ENCODE measurements at places on chromosomes 2 and 18. TPM values are rescaled to one million over a fixed set of nuclear protein-coding genes. Genes with fewer than 3 reads are reported as not detected.

Gene FOXD4L1
- total RNA-seq: not detected

Gene TUBA3E
- not detected for total RNA-seq

Gene SULT1C4
- total RNA-seq: not detected

Gene BOLL
- total RNA-seq: not detected

Gene SERPINB4
- total RNA-seq: 5.0 TPM

Gene EMILIN1
- total RNA-seq: 5.8 TPM

Gene PLGLB1
- not detected for total RNA-seq

Gene LRRTM1
- total RNA-seq: not detected

Gene SPATA3
- not detected for total RNA-seq

Gene ASAP2
- total RNA-seq: 21.3 TPM

Gene SULT1C2
- not detected for total RNA-seq

Gene IL1RL2
- 0.63 TPM for total RNA-seq

Gene IL36G
- total RNA-seq: 15.7 TPM

Gene KYNU
- total RNA-seq: 24.9 TPM

Gene ONECUT2
- under 0.01 TPM for total RNA-seq

Gene PID1
- 2.4 TPM for total RNA-seq

Gene OTOS
- total RNA-seq: not detected

Gene MGAT4A
- 1.1 TPM for total RNA-seq

Gene SP140
- total RNA-seq: not detected

Gene MC4R
- not detected for total RNA-seq

Gene TCF4
- 19.5 TPM for total RNA-seq

Gene GPC1
- 210 TPM for total RNA-seq

Gene DSC2
- total RNA-seq: 116 TPM

Gene GAREM2
- 0.05 TPM for total RNA-seq

Gene ASTL
- total RNA-seq: not detected

Gene TUBB6
- total RNA-seq: 493 TPM

Gene SPDYA
- 0.28 TPM for total RNA-seq

Gene CRYGD
- total RNA-seq: not detected

Gene CARF
- 2.0 TPM for total RNA-seq

Gene FOXI3
- not detected for total RNA-seq

Gene SNED1
- total RNA-seq: 0.05 TPM

Gene QPCT
- 2.9 TPM for total RNA-seq

Gene TPO
- total RNA-seq: not detected

Gene ABCA12
- total RNA-seq: 16.0 TPM

Gene CDK5R2
- not detected for total RNA-seq

Gene SLC14A1
- total RNA-seq: not detected

Gene CCDC102B
- total RNA-seq: 0.92 TPM

Gene SERPINB7
- total RNA-seq: 59.1 TPM

Gene OXER1
- not detected for total RNA-seq

Gene RAB17
- 0.85 TPM for total RNA-seq

Gene PRKAG3
- not detected for total RNA-seq

Gene C2orf15
- 1.6 TPM for total RNA-seq

Gene RGPD3
- total RNA-seq: 0.09 TPM

Measured in airway epithelial cell (primary cell).